Epithelial cell of proximal tubule (primary cell): ENCODE measurements at places on chromosomes 13 and 19. TPM values are rescaled to one million over a fixed set of nuclear protein-coding genes. Genes with fewer than 3 reads are reported as not detected.

DNA sequence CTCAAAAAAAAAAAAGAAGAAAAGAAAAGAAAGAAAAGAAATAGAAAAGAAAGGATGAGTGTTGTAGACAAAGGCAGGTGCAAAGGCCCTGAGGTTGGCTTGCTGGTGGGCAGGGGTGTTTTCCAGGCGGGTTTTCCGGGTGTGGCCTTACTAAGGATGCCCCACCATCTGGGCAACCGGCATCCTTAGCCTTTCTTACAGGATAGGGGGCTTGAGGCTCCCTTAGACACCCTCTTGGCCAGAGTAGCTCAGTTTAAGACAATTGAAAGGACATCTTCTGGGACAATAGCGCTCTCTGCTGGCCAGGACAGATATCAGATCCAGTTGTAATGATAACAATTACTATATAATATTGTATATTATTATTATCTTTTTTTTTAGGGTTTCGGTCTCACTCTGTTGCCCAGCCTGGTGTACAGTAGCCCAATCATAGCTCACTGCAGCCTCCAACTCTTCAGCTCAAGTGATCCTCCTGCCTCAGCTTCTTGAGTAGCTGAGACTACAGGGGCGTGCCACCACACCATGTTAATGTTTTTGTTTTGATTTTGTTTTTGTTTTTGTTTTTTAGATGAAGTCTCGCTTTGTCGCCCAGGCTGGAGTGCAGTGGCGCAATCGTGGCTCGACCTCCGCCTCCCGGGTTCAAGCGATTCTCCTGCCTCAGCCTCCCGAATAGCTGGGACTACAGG lies 1.4 kb upstream of the QTRT1 start:
- no peak for DNase-seq

GRCh38 chr19:40466219-40466984 lies 399 bp upstream of the SPTBN4 start:
- DNase-seq, result no peak

GRCh38 chr13:30253830-30254229 lies 53.5 kb downstream of the KATNAL1 start:
- no peak for DNase-seq

GRCh38 chr19:58379246-58379645 lies 1.6 kb downstream of the ZNF837 start:
- no peak for DNase-seq

- DNase-seq, result no peak
Observed at GRCh38 chr13:25186187-25186586, 14.1 kb upstream of the AMER2 start.

DNA sequence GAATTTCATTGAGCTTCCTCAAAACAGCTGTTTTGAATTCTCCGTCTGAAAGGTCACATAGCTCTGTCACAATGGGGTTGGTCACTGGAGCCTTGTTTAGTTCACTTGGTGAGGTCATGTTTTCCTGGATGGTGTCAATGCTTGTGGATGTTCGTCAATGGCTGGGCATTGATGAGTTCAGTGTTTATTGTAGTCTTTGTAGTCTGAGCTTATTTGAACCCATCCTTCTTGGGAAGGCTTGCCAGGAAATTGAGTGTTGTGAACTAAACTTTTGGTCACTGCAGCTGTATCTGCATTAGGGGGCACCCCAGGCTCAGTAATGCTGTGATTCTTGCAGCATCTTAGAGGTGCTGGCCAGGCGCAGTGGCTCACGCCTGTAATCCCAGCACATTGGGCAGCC lies 22.0 kb downstream of the BLOC1S3 start:
- no peak for DNase-seq

DNA sequence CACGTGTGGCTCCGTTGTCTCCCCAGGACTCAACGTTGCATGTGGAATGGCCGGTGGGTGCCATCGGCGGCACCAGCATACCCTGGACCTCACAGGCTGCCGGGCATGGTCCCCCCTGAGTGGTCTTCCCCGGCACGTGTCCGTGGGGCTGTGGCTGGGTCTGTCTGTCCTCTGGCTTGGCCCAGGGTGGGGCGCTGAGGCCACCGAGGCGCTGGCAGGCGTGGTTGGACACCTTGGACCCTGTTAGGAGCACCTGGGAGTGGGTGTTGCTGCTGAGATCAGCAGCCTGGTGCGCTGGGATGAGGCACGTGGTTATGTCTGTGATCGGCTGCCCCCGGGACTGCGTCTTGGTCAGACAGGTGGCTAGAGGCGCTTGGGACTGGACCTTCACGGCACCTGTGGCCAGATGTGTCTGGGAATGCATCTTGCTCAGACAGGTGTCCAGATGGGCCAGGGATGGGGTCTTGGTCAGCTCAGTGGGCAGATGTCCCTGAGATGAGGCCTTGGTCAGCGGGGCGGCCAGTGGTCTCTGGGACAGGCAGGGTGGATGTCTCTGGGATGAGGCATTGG lies 9.2 kb downstream of the IQCN start:
- no peak for DNase-seq

DNA sequence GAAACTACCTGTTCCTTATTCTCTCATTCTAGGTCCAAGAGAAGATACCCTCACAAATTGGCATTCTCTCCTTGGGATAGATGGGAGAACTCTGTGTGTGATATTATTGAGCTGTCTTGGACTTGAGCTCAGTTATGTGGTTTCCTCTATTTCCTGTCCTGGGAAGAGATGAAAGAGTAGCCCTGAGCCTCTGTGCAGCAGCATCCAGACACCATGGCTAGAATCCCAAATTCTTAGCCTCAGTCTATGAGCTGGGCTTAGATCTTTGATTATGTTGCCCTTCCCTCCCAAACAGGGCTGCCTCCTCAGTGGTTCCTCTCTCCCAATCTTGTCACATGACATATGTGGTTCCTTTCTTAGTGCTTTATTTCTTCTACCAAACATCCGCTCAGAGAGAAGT lies 290.7 kb downstream of the SPRY2 start:
- no peak for DNase-seq

The KLF12 gene
- 3.0 and 4.3 TPM in 2 replicates for total RNA-seq

The CEACAM4 gene
- not detected in 2 replicates for total RNA-seq

The ZNF816 gene
- total RNA-seq, result 2.5 and 4.2 TPM in 2 replicates

The RSPH6A gene
- total RNA-seq, result 0.07 TPM in 1 of 2 replicates, not detected in the other

The ZNF724 gene
- 17.9 and 22.9 TPM in 2 replicates for total RNA-seq

The PEAK3 gene
- total RNA-seq, result not detected in 2 replicates

The SYDE1 gene
- 31.7 and 37.1 TPM in 2 replicates for total RNA-seq

The ZNF730 gene
- total RNA-seq, result 4.5 and 6.4 TPM in 2 replicates
